ENCODE measurements at places on chromosomes 3 and 15.

DNA sequence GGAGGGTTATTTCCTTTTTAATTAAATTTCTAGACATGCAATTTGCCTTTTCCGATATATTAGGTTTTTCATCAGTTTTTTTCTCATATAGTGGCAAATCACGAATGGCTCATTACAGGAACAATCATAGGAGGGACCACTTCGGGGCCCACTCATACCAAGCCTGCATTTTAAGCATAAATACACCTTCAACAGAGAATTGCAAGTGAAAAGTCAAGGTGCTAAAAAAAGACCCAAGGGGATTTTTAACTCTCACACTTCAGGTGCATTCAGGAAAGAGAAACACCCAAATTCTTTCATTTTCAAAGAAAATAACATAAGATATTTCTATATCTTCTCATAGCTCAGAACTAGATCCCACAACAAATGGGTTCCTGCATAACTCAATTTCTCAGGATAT is 979.6 kb upstream of the NR2F2 start:
- no peak for DNase-seq

GRCh38 chr3:38270606-38271005 is 5.0 kb downstream of the SLC22A13 start:
- no peak for DNase-seq

DNA sequence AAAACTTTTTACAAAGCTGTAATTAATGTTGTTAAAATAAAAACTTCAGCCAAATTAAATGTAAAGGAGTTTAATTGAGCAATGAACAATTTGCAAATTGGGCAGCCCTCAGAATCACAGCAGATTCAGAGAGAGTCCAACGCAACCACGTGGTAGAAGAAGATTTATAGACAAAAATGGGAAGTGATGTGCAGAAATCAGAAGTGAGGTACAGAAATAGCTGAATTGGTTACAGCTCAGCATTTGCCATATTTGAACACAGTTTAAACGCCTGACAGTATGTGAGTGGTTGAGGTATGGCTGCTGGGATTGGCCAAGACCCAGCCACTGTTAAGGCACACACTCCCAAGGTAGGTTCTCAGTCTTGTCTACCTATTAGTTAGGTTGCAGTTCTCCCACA is 14.4 kb upstream of the PLA2G4D start:
- DNase-seq = no peak

DNA sequence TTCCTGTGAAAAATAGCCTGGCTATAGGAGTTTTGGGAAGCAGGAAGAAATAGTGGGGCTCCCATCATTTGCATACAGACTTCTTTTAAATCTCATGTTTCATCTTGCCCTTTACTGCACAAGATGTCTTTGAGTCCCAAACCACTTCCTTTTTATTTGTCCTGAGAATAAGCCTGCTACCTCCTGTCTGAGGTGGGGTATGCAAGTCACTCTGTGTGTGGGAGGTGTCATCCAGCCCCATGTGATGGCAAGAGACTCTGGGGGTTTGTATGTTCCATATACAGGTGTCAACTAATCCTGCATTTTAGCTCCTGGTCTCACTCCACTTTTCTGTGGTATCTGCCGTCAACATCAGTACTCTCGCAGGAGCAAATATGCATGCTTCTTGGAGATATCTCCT is 102.0 kb downstream of the OTOL1 start:
- DNase-seq = no peak

DNA sequence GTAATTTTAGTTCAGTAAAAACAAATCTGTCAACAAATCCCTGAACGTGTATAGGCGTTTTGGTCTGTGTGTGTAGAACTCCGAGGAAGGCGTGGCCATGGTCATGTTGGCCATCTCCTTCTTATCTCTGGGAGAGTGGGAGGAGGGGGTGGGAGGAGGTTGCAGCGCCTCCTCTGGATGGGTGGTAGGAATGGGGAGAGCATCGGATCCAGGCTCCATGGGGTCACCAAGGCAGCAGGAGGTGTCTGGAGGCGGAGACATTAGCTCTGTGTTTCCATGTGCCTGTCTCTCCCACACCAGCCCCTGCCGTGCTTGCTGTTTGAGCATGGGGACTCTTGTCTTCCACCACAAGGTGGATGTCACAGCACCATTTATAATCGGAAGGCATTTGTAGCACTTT is 34.5 kb upstream of the TRPM1 start:
- DNase-seq = no peak

- DNase-seq = no peak
These were observed 241.1 kb downstream of the PLCL2 start for GRCh38 chr3:17125738-17126442.

DNA sequence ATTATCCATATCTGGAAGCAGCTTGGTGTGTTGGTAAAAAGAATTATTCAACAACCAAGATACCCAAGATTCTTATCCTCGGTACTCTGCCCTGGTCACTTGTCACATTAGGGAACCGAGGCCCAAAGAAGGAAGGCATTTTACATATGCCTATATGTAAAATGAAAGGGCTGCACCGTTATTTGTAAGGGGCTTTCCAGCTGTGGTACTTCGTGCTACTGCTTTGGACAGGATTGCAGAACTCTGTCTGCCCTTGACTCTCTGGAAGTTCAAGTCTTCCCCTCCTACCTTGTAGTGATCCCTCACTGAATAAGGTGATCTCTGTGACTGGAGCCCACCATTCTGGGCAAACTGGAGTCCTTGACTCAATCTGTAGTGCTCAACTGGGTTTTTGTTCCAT is 198.9 kb upstream of the TOPAZ1 start:
- no peak for DNase-seq

DNA sequence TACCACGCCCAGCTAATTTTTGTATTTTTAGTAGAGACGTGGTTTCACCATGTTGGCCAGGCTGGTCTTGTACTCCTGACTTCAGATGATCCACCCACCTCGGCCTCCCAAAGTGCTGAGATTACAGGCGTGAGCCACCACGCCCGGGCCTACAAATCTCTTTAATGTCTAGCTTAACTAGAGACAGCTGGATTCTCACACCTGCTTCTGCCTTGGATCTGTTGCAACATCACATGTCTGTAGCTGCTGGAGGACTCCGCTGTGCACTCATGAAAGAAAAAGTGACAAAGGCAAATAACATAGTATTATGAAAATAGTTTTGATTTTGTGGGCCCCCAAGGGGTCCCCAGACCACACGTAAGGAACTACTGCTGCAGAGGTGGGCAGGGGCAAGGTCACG is 85.9 kb downstream of the NCEH1 start:
- DNase-seq = no peak

GRCh38 chr3:55951388-55951787 is 464.3 kb upstream of the WNT5A start:
- DNase-seq = no peak

DNA sequence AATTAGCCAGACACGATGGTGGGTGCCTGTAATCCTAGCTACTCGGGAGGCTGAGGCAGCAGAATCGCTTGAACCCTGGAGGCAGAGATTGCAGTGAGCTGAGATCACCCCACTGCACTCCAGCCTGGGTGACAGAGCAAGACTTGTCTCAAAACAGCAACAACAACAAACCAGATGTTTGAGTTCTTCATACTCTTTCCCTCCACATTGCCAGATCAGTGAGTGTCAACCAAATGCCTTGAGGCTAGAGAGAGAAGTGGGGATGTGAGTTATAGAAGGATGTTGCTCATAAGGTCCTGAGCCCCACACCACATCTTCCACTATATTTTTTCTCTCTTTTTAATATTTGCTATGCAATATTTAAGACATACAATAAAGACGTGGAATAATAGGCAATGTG is 19.8 kb downstream of the MAPKBP1 start:
- DNase-seq = no peak

DNA sequence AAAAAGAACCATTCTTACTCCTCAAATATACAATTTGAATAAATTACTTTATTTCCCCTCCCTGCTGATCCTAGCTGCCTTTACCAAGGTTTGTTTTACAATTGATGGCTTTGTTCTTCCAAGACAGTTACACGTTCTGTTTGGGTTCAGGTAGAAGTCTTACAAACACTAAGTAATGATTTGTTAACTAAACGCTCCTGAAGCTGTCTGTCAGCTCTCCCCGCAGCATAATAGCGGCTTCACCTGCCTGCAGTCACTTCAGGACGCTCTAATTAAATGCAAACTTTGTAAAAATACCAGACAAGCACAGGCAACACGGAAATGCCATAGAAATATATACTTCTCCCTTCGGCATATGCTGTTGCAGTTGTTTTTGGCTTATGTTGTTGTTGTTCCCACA is 176.4 kb upstream of the MDFIC2 start:
- no peak for DNase-seq

DNA sequence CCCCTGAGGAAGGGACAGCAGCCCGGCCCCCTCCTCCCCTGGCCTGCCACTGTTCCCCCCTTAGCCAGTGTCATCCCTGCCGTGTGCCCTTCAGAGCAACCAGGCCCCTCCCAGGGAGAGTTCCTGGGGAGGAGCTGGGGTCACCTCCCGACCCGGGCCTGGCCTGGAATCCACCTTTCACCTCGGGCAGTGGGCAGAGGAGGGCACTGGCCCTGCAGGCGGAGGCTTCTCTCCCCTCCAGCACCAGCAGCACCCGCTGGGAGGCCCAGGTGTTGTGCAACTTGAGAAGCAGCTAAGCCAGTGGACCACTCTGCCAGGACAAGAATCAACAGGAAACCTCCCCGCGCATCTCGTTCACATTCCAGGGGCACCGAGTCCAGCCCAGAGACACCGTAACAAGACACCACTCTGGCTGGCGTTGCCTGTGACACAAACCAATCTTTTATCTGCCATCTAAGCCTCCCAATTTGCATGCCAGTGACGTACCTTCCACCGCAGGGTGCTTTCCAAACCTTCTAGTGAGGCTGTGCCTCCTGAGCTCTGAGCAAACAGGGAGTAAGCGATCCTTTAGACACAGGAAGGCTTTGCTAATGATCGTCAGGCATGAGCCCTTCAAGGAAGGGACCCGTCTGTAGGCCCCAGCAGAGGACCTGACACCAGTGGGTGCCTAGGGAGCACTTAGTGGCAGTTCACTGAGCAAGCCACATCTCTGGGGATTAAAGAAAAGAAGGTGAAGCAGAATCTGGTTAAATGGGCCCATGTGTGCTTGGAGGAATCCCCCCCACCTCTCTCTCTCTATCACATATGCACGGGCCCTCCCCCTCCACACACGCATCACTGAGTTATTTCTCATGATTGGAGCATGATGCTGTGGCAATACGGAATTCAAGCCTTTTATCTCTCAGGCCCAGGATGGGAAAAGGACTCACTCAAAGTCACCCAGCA is 98.9 kb upstream of the TLE3 start:
- peak; percentile 62 for DNase-seq

GRCh38 chr3:166986000-166986399 is 394.1 kb downstream of the ZBBX start:
- no peak for DNase-seq

GRCh38 chr3:155019575-155019974 is 60.5 kb upstream of the MME start:
- no peak for DNase-seq

DNA sequence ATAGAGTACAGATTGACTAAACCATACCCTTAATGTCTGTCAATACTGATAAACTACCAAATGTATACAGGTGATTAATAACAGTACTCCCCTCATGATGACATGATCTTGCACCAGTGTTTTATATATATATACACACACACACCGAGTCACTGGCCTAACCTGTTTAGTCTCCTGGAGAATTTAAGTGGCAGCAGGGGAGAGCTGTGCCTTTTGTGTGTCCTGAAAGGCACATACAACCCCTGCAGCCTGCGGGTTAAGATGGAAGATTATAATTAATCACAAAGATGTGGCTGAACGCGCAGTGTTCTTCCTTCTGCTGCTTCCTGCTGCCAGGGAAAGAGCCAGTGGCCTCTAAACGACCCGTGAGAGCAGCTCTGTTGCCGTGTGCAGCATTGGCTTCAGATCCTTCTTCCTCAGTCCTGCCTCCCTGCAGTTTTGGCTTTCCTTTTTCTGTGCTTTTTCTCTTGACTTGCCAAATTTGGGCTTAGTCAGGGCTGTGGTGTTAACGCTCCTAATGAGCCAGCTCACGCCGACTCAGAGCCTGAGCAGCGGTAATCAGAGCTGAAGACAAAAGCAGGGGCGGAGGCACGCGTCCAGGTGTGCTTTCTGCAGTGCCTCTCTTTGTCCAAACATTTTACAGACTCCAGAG is 42.5 kb upstream of the UBE3A start:
- no peak for DNase-seq

DNA sequence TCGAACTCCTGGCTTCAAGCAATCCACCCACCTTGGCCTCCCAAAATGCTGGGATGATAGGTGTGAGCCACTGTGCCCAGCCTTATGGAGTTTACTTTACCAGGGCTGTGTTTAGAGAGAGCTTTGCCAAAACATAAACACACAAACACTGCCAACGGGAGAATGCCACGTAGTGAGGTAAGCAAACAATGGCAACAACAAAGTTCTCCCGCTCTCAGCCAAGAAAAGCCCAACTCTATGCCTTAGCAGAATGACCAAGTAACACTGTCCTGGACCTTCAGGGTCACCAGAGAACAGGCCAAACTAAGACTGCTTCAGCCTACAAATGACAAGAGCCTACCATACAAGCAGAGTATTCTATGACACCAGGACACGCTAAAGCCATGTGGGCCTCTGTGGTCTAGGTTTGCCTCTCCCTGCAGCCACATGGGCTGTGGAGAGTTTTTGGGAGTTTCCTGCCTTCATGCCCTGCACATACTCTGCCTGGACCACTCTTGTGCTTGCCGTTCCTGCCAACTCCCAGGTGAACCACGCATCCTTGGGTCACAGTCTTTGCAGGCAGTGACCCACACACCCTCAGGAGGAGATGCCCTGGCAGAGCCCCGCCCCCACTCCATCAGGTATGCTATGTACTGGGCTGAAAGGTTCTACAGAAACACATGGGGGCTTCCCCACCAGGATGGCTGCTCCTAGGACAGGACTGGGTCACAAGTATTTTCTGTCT is 21.6 kb upstream of the CNBP start:
- no peak for DNase-seq

DNA sequence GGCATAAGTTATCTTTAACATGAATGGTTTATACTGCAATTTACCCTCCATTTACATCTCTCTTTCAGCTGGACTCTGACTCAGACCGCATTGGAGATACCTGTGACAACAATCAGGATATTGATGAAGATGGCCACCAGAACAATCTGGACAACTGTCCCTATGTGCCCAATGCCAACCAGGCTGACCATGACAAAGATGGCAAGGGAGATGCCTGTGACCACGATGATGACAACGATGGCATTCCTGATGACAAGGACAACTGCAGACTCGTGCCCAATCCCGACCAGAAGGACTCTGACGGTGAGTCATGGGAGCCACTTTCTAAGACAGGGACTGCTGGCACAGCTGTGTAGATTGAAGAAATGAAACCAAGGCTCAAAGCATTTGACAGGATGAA is 11.6 kb downstream of the THBS1 start:
- DNase-seq = no peak

GRCh38 chr3:130779031-130779430 is 32.4 kb upstream of the PIK3R4 start:
- no peak for DNase-seq

GRCh38 chr3:172461530-172462138 is 13.4 kb upstream of the GHSR start:
- DNase-seq = no peak

GRCh38 chr3:27796365-27796875 is 74.3 kb upstream of the EOMES start:
- DNase-seq = no peak

GRCh38 chr3:27488821-27489220 is 4.6 kb upstream of the SLC4A7 start:
- DNase-seq = no peak

- DNase-seq = no peak
These were observed 308.3 kb upstream of the CCDC54 start for GRCh38 chr3:107068980-107069379.

- no peak for DNase-seq
These were observed 909 bp downstream of the FGD5 start for GRCh38 chr3:14819671-14820070.

- no peak for DNase-seq
These were observed 113.9 kb downstream of the TFDP2 start for GRCh38 chr3:142035308-142035922.
